ENCODE measurements at places on chromosomes 5 and 9.

DNA sequence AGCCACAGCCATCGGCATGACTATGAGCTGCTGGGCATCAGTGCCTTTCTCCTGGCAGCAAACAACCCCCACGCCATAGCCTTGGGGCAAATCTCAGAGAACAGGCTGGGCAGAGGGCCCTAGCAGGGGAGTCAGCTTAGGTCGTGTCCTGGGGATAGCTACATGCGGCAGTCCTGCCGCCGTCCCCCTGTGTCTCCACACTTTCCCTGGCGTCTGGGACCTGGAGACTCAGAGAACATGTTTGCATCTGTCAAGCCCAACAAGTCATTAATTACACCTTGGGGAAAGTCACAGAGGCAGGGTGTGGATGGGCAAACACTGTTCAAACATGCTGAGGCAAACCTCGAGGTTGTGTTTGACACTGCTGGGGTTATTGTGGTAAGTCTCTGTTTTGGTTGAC is 123.6 kb downstream of the C5orf15 start:
- DNase-seq, result no peak

DNA sequence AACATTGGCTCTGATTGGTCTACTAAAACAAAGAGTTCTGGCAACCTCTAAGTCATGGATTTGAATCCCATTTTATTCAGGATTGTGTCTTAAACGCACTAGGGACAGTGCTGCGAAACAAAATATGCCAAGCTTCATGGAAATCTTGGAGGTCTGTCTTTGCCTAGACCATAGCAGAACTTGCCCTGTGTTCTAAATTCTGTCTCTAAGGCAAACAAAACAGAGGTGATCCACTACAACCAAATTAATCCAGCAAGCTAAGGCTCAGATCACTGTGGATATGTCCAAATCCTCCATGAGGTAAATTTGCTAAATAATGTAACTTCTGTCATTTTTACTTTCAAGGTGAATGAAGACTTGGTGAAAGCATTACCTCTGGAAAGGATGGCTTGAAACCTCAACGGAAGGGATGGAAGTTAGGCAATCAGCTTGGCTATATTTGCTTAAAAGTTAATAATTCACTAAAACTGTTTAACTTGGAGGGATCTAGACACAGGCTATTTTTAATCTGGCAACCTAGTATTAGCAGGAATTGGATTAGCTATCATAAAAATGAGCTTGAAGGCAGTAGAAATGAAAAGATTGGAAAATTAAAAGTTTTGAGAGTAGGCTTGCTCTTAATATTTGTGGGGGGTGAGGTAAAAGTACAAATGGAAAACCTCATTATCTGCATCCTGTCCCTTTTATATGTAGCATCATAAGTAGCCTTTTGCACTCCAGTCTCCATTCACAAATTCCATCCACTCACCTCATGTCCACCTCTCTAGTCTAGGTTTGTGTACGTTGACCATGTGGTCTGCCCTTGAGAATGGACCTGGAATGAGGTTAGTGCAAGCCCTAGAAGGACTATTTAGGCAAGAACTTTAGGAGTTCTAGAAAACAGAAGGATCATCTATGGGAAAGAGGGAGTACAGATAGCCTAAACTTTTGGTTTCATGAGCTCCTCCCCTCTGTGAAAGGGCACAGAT is 176.2 kb downstream of the SMC2 start:
- DNase-seq, result no peak

GRCh38 chr9:90641086-90641485 is 1.5 kb downstream of the DIRAS2 start:
- DNase-seq, result no peak

DNA sequence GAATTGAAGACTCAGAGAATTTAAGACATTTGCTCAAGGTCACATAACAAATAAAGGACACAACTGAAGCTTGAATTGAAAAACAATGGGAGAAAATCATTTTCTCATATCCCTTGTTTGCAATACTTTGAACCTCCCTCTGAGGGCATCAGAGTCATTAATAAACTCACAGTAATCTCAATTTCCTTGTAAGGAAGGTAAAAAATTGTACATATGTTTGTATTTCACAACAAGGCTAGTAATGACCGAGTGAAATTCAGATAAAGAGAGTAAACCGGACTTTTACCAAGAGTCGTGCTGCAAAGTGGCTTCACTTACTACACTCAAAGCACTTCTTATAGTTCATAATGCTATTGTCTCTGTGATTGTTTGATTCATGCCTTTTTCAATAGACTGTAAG is 665.0 kb downstream of the NR2F1-AS1 start:
- no peak for DNase-seq

GRCh38 chr9:124768750-124769548 is 2.2 kb downstream of the NR6A1 start:
- DNase-seq, result no peak

- no peak for DNase-seq
These were observed 61.4 kb downstream of the KIF24 start for GRCh38 chr9:34267660-34268059.

- DNase-seq, result no peak
These were observed 16.1 kb upstream of the FAM120A start for GRCh38 chr9:93435386-93435785.

- no peak for DNase-seq
These were observed 118.8 kb downstream of the SLC12A2 start for GRCh38 chr5:128202320-128202719.

DNA sequence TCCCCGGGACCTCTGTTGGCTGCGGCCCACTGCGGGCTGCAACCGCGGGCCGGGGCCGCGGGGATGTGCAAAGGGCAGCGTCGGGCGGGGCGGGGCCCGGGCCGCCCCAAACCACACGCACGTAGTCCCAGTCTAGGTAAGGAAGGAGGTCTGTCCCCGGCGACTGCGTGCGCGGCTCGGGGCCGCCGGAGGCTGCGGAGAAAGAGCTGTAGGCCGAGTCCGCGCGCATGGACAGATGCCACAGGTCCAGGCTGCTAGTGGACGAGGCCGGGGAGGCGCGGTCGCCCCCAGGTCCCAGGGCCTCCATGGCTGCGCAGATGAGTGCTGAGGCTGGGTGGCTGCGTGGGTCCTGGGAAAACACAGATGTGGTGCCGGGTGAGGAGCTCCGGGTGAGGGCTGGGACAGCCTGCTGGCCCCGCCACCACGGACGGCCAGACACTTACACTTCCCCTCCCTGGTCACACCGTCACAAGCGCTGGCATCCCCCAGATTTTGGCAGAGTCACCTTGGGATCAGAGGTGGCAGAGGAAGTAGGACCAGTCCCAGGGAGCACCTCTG is 4.5 kb downstream of the SHROOM1 start:
- DNase-seq, result peak; percentile 49

DNA sequence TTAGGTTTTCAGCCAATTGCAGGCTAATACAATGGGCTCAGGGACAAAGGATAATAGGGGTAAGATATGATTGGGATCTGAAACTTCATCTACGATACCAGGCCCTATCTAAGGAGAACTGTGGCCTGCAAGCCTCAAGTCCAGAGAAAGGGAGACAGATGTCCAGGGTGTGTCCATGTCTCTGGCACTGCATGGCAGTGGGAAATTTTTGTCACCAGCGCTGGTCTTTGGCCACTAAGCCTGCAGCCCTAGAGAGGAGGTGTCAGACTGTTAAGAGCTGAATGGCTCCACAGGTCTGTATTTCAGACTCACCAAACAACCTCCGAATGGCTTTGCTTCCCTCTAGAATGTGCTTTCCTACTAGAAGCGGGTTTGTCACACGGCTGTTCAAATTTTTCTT is 6.6 kb upstream of the CNOT6 start:
- no peak for DNase-seq

DNA sequence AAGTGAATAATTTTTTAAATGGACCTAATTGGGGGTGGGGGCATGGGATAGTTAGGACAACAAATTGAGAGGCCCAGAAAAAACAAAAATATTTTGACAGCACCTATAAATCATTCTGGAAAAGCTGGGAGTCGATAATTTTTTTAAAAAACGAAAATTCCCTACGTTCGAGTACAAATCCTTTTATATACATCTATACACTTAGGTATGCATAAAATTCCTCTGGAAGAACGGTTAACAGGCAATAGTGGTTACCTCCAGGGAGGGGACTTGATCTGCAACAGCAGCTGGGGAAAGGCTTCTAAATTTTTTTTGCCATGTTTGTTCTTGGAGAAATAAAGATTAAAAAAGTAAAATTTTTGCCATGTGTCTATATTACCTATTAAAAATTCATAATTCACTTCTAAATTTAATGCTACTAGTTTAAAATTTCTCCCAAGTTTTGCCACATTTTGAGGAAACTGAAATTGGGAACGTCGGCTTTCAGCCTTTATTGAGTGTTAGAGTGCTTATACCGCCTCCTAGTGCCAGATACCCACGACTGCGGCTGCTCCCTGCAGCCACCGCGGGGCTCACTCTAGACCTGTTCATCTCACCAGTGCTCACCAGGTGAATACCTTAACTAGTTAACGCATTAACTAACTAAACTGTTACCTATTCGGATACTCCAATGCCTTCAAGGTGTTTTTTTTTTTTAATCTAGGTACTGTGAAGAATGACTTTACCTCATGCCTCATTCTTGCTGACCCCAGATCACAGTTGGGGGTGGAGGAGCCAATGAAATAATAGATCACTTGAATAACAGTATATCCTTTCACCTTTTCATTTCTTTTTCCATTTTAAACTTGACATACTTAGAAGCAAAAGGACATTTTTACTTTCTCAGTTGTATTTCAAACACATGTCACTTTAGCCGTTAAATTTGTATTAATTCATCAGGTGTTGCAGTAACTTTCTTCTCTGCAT is 1.8 kb upstream of the BHMT start:
- peak; percentile 64 for DNase-seq

GRCh38 chr5:180535573-180535972 is 41.4 kb downstream of the CNOT6 start:
- no peak for DNase-seq

GRCh38 chr9:122463828-122464632 is 13.7 kb downstream of the OR1J1 start:
- peak; percentile 64 for DNase-seq

DNA sequence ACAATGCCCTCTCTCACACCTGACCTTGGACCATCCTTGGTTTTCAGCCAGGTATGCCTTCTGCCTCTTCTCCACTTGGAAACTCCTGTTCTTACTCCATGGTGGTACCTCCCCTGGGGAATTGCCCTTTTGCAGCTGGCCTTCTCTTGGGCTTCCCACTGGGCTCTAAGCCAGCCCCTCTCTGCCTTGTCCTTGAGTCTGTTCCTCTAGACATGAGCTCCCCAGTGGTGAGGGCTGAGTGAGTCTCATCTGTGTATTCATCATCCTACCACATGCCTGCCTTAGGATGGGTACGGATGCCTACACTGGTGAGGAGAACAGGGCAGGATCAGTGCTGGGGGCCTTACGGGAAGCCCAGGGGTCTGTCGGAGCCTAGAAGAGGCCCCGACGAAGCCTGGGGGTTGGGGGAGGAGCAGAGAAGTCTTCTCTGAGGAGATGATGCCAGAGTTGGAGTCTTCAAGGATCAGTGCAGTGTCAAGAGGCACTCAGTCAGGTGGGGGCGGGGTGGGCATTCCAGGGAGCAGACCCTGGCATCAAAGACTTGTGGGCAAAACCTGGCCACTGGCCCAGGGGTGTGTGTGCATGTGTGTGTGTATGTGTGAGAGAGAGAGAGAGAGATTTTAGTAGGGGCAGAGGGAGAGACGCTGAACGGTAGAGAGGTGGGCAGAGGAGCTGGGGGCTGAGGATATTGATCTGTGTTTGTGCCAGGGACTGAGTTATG is 5.2 kb upstream of the CRB2 start:
- DNase-seq, result no peak

DNA sequence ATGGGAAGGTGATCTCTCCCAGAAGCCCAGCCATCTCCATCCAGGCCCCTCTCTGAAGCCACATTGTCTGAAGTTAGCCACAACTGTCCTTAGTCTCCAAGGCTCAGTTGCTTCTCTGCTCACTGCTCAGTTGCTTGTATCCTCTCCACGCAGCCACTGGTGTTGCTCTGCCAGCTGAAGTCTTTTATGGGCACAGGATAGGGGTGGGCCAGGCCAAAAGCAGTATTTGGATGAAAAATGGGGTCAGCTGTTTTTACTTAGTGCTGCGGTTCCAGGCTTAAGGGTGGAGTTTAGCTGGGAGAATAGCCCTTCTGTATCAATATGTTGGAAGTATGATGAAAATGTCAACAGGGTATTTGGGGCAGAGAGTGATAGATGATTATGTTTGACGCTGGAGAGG is 168.8 kb upstream of the PPP1R2B start:
- no peak for DNase-seq

- DNase-seq, result no peak
These were observed 4.3 kb downstream of the RXRA start for GRCh38 chr9:134330590-134330989.

DNA sequence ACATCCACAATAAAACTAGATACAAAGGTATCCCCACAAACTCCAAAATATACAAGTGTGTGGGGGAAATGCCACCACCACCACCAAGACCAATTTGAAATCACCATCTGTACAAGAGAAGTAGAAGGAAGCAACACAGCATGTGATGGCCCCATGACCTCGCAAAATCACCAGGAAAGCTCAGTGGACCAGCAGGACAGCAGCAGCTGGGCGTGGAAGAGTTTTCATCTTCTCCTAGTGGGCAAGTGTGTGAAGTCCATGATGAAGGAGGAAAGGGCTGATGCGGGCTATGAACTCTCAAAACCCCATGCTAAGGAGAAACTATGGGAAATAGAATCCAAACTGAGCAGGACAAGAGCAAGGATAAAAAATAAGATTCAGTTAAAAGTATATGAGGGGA is 58.1 kb downstream of the GOLPH3 start:
- no peak for DNase-seq

GRCh38 chr5:176561259-176561658 is 12.1 kb downstream of the CDHR2 start:
- DNase-seq, result no peak

- DNase-seq, result no peak
These were observed 58.1 kb downstream of the PIP5K1B start for GRCh38 chr9:68763104-68763503.

GRCh38 chr5:94976853-94977252 is 308.0 kb downstream of the MCTP1 start:
- no peak for DNase-seq

DNA sequence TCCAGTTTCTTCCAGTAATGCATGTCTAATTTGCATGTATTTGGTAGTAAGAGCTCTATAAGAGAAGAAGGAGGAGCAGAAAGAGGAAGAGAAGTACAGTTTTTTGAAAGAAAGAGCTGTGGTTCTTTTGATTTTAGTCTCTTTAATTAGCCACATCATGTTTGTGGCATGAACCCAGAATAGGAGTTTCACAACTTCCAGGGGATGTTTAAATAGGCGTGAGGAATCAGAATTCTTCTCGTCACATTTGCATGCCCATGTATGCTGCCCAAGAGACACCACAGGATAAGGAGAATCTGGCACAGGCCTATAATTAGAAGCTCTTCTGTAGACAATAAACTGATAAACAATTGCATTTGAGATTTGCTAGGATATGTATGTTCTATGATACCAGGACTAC is 78.7 kb downstream of the GAS1 start:
- no peak for DNase-seq

- no peak for DNase-seq
These were observed 4.6 kb upstream of the ERCC6L2 start for GRCh38 chr9:95870906-95871305.

DNA sequence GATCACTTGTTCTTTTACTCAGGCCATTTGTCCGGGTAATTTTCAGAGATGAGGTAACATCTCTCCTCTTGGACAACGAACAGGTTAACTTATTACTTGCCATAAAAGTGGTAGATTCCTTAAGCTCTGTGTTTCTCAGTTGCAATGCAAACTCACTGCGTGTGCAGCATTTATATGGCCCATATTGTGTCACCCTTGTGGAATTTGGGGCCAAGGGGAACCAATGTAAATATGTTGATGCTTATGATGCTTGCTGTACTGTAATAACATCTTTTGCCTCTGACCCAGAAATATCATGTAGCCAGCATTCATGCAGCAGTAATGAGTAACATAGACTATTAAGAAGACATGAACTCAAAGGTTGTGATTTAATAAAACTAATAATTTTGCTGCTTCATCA is 175.8 kb downstream of the ADAMTS6 start:
- no peak for DNase-seq

All from WTC11 (cell line).